NCI-H187 treated with DMSO at 0.1 percent for 48 hours (cell line): ENCODE measurements at places on chromosomes 1 and 21.

DNA sequence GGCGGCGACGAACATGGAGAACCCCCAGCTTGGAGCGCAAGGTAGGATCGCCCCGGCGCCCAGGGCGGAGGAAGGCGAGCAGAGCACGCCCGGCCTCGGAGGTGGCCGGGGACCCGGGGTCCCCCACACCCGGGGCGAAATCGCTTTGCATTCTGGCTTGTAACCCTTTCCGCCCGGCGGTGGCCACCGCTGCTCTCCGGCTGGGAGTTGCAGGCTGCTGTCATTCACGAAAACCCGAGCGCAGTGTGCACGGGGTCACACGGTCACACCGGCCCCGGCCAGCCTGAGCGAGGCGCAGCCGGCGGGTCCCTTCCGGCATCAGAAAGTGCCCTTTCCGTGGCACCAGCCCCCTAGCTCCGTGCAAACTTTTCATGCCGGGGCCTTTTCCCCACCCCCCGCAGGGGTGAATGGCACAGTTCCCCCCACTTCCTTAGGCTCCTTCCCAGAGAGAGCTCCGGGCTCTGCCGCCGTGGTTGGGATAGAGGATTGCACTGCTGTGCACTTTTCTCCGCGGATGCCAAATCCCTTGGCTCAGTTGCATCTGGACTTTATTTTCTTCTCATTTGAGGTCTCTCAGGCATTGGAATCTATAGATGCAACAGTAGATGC, 802 bp downstream of the KAZN start:
- DNase-seq: no peak

DNA sequence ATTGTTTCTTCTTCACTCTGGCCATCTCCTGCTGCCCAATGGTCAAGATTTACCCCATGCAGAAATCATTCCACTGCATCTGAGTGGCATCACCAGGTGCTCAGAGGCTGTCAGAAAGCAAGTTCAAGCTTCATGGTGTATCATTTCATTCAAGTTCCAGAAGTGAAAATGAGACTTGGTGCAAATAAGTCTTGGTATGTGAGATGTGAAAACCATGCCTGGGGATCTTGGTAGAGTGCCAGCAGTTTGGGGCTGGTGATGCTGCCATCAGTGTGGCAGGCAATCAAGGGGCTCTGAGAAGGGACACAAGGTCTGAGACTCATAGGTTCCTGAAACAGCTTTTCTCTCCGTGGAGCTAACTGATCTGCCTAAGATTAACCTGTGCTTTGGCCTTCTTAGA, 52.0 kb downstream of the CD2 start:
- no peak for DNase-seq

DNA sequence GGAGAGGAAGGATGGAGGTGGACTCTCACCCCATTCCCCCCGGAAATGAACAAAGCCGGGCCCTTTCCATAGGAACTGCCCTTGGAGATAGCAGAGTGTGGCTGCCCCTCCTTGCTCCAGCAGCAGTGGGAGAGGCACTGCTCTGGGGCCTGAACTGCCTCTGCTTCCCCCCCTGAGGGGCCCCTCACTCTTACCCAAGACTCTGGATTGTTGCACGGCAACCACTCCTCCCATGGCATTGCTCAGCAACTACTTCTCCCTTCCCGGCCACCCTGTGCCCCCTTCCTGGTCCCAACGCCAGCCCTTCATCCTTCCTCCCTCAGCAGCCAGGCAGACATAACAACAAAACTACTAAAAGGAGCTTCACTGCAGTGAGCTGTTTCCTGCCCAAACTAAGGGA, 3.0 kb upstream of the ACKR1 start:
- no peak for DNase-seq

- DNase-seq: no peak
Observed at GRCh38 chr1:10824821-10825540, 28.5 kb upstream of the CASZ1 start.

GRCh38 chr1:99327357-99327756, 63.1 kb downstream of the PLPPR4 start:
- no peak for DNase-seq

- no peak for DNase-seq
Observed at GRCh38 chr1:150002217-150002616, 8.3 kb downstream of the OTUD7B start.
